Right cardiac atrium (tissue), 5 donors: ENCODE measurements at places on chromosomes 16 and 17. TPM values are rescaled to one million over a fixed set of nuclear protein-coding genes. Genes with fewer than 3 reads are reported as not detected.

LRRC46 gene
- 0.43 TPM for total RNA-seq

SRL gene
- total RNA-seq = 338 TPM

TRIM16 gene
- 19.6 TPM for total RNA-seq

SSTR5 gene
- total RNA-seq = 17.7 TPM

TOP3A gene
- 10.6 TPM for total RNA-seq

C16orf96 gene
- total RNA-seq = 0.09 TPM

FLYWCH2 gene
- 26.6 TPM for total RNA-seq

ENO3 gene
- total RNA-seq = 246 TPM
